NCI-H460 (cell line): ENCODE measurements at places on chromosomes 4 and X. TPM values are rescaled to one million over a fixed set of nuclear protein-coding genes. Genes with fewer than 3 reads are reported as not detected.

GRCh38 chr4:26287756-26288155 lies 33.1 kb upstream of the RBPJ start:
- DNase-seq = no peak

DNA sequence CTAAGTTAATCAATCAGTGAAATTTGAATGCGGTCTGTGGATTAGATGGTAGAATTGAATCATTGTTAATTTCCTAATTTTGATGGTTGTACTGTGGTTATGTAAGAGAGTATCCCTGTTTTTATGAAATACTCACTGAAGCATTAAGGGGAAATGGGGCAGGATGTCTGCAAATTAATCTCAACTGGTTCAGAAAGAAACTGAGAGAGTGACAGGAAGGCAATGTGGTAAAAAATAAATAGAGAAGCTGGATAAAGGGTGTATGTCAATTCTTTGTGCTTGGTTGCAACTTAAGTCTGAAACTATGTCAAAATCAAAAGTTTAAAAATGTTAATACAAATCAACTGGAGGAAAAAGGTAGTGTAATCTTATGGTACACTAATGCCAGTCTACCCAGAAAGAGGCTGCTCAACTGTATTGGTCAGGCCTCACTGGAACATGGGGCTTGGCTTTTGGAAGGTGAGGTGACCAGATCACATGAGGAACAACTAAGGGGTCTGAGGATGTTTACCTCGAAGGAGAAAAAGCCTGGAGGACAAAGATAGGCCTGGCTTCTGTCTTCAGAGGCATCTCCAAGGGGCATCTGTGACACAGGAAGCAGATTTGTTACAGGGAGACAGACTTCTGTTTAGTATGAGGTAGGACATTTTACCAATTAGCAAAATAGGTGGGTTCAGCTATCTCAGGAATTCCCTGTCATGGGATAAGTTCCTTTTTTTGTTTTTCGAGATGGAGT lies 83.1 kb downstream of the DLG3 start:
- DNase-seq = no peak

DNA sequence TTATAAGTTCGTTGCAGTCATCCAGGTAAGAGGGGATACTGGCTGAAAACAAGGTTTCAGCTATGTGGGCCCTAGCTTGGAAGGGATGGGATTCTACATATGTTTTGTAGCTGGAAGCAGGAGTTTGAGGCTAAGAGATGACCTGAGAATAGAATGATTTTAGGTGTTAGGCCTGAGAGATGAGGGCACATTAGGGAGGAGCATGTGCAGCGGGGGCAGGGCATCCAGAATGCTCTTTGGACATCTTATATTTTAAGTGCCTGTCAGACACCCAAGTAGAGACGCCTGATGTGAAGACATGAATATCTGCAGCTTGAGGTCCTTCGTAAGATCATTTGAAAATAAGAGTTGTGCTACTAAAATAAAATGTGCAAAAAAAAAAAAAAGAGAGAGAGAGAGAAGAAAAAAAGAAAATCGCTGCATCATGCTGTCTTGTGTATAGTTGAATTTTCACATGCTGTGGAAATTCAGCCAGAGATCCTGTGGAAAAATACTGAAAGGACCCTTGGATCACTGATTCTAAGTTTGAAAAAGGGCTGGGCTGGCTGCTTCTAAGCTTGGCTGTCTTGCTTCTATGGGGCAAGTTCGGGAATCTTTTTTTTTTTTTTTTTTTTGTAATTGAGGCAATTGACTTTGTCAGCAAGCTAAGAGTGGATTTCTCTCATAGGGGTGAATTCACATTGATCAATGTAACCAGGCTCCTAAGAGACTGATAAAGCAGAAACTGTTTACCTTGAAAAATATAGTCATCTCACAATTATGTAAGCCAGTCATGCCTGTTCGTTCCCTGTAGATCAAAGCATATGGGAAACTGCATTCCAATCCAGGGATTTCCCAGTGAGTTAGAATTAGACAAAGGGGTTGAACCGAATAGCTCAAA lies 341.0 kb upstream of the GATB start:
- DNase-seq = peak; percentile 3

GRCh38 chrX:153878345-153878744 lies 7.6 kb downstream of the L1CAM start:
- no peak for DNase-seq

GRCh38 chrX:29662759-29663503 lies 552.4 kb upstream of the MAGEB2 start:
- DNase-seq = peak; percentile 75

- no peak for DNase-seq
Observed at GRCh38 chr4:153452658-153453378, 13.3 kb upstream of the TMEM131L start.

DNA sequence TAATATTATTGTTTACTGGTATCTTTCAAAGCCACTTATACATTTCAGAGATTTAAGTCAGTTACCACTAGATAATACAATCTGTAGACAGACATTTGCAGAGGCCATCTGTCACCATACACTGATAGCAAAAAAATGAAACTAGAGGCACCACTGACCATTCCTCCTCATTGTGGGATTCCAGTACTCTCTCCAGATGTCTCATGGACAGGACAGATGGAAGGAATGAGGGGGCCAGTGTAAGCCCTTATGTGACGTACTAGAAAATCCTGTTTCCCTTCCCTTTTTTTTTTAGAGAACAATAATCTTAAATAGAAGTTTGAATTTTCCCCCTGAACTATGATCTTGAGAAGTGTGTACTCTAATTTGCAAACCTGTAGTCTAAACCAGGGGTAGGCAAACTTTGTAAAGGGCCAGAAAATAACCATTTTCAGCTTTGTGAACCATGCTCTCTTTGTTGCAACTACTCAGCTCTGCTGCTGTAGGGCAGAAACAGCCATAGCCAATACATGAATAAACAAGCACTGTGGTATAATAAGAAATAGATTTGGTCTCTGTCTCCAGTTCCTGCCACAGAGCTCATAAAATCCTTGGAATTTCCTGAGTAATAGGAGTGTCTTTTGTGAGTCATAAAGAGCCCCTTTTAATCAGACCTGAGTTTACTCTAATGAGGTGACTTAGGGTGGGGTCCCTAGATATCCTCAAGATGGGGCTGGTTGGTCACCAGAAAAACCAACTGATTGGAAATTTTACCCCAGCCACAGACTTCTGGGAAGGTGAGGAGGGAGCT lies 90.4 kb downstream of the MOSPD2 start:
- DNase-seq = no peak

GRCh38 chr4:130131536-130131935 lies 1035.6 kb downstream of the C4orf33 start:
- DNase-seq = no peak

DNA sequence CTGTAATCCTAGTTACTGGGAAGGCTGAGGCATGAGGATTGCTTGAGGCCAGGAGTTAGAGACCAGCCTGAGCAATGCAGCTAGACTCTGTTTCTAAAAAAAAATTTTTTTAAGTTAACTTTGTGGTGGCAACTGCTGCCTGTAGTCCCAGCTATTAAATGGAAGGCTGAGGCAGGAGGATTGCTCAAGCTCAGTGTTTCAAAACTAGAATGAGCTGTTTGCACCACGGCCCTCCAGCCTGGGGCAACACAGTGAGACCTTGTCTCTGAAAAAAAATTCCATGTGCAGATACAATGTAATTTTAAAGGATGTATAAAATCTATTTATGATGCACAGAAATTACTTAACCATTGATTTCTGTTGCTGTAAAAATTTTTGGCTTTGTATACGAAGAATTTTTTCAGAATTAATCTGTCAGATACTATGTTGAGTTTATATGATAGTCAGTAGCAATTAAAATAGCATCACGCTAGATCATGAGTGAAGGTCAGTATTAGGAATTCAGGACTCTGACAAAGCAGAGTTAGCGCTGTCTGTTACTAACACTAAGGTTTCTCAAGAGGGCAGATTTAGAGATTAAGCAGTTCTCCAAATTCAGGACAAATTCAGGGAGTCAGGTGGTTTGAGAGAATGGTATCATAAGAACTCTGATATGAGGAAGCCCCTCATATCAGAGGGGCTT lies 8.3 kb upstream of the AGA start:
- DNase-seq = no peak

GRCh38 chr4:119559044-119559647 lies 69.5 kb downstream of the PDE5A start:
- DNase-seq = peak; percentile 31

DNA sequence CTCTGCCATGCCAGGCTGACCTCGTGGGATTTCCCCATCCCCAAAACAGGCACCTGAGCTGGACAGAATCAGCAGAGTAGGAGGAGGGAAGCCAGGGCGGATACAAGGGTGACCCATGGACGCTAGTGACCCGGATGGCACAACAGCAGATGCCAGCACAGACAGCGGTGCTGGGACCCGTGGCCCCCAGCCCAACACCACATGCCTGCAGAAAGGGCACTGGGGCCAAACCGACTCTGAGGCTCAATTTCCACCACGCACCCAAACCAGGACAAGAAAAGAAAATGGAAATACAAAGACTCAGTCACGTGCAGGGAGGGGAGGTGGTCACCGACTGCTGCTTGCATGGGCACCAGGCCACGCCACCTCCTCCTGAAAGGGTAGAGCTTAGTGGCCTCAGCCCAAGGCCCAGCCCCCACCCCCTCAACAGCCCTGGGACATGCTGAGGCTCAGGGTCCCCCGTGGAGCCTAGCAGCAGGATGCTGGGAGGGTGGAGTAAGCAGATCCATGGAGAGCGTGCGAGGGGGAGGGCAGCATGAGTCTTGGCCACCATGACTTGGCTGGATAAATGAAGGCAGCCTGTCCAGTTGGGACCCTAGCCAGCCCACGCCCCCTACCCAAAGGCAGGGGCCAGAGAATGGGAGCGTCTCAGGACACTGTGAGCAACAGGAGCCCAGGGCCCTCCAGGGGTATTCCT lies 47.7 kb downstream of the C4orf50 start:
- DNase-seq = no peak

- no peak for DNase-seq
Observed at GRCh38 chrX:106802063-106802387, 448 bp upstream of the TBC1D8B start.

VSIG1 gene
- total RNA-seq = not detected in 2 replicates

ADRA2C gene
- 15.0 and 19.8 TPM in 2 replicates for total RNA-seq

BMP2K gene
- total RNA-seq = 15.2 and 18.1 TPM in 2 replicates

FAM9C gene
- not detected in 2 replicates for total RNA-seq

ZAR1 gene
- total RNA-seq = not detected in 2 replicates

MAOA gene
- 17.6 and 18.2 TPM in 2 replicates for total RNA-seq

EXOC1L gene
- total RNA-seq = not detected in 2 replicates
